NCI-H2171 (cell line): ENCODE measurements at places on chromosomes 3 and 15.

GRCh38 chr3:2247831-2248230 lies 149.2 kb downstream of the CNTN4 start:
- DNase-seq = no peak

- no peak for DNase-seq
Observed at GRCh38 chr3:37574177-37574943, 287.3 kb upstream of the CTDSPL start.

DNA sequence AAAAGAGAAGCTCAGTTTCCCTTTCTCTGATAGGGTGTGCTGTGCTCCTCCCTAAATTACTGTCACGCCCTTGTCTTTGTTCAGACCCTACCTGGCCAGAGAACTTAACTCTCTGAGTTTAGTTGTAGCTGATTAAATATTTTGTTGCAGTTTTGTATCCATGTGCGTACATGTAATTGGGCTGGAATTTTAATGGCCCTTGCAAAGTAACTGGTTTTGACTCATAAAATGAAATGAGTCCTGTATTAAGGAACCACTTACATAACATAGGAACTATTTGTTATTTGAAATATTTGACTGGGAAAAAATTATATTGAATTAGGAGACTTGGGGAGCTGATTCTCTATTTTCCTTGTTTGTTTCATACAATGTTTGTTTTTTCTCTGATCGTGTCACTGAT lies 80.2 kb downstream of the LRRK1 start:
- no peak for DNase-seq

DNA sequence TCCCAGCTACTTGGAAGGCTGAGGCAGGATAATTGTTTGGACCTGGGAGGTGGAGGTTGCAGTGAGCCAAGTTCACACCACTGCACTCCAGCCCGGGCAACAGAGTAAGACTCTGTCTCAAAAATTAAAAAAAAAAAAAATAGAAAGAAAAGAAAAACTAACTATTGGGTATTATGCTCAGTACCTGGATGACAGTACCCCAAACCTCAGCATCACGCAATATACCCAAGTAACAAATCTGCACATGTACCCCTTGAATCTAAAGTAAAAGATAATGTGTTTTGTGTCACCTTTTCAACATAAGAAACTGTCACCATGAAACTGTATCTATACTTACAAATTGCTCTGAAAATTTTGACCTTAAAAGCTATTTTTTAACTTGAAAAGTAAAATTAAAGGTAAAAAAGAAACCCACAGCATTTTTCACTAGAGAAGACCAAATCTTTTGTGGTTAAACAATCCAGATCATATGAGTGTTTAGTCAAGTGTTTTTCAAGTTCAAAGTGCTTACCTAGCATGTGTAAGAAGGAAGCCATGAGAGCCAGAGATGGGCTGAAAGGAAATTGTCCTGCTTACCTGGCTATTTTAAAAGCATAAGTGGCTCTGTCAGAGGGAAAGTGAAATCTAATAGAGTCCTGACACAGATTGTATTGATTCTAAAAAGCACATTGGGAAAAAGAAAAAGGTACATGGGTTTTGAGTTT lies 50.5 kb downstream of the MYO1E start:
- DNase-seq = no peak

- no peak for DNase-seq
Observed at GRCh38 chr3:150236316-150237082, 171.6 kb upstream of the TSC22D2 start.

GRCh38 chr3:36303286-36303685 lies 77.0 kb upstream of the STAC start:
- no peak for DNase-seq

DNA sequence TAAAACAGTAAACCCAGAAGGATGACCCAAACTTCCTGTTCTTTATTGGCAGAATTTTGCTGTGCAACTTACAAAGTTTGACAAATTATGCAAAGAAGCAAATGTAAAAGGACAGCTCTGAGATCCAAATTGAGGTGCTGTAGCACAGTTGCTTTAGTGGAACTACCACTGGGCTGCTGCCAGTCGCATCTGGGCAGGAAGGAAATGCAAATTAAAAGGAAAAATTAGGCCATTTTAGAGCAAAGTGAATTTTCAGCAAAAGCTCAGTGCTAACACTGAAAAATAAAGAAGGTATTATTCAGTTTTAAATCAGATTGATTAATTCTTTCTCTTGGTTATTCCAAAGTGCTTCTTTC lies 104.5 kb downstream of the ZMAT3 start:
- no peak for DNase-seq

GRCh38 chr15:72751751-72752455 lies 31.7 kb downstream of the ADPGK start:
- no peak for DNase-seq

DNA sequence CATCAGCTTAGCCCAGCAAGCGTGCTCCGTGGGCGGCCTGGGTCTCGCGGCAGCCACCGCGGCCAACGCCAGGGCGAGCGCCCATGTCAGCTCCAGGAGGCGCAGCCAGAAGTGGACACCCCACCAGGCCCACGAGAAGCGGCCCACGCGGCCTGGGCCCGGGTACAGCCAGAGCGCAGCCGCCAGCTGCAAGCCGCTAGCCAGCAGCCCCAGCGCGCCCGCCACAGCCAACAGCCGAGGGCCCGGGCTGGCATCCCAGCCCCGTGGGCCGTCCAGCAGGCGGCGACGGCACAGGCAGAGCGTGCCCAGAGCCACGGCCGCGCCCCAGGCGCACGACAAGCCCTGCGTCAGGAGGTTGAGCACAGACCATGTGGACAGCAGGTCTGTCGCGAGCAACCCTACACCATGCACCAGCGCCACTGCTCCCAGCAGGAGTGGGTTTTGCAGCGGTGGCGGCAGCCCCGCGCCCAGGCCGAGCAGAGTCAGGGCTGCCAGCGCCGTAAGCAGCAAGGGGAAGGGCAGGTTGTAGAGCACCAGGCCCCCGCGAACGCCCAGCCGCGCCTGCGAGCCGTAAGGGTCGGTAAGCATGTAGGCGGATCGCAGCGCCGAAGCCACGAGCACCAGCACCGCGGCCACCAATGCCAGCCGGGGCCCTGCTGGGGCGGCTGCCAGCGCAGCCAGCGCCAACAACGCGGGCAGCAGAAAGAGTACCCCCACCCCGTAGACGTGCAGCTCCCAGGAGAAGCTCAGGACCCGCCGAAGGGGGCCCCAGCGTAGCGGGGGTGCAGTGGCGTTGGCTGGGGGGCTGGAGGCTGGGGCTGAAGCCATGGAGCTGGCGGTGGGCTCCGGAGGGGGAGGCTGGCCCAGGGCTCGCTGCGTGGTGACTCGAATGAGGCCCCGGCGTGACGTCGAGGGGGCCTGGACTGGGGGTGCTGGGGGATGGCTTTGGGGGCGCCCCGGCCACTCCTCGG lies 4.9 kb downstream of the PRRT3 start:
- DNase-seq = peak; percentile 32

GRCh38 chr15:78766041-78766440 lies 45.2 kb downstream of the ADAMTS7 start:
- DNase-seq = no peak

GRCh38 chr3:48233542-48233941 lies 7.4 kb upstream of the ZNF589 start:
- no peak for DNase-seq

- no peak for DNase-seq
Observed at GRCh38 chr3:141431411-141432378, 55.1 kb upstream of the RASA2 start.

DNA sequence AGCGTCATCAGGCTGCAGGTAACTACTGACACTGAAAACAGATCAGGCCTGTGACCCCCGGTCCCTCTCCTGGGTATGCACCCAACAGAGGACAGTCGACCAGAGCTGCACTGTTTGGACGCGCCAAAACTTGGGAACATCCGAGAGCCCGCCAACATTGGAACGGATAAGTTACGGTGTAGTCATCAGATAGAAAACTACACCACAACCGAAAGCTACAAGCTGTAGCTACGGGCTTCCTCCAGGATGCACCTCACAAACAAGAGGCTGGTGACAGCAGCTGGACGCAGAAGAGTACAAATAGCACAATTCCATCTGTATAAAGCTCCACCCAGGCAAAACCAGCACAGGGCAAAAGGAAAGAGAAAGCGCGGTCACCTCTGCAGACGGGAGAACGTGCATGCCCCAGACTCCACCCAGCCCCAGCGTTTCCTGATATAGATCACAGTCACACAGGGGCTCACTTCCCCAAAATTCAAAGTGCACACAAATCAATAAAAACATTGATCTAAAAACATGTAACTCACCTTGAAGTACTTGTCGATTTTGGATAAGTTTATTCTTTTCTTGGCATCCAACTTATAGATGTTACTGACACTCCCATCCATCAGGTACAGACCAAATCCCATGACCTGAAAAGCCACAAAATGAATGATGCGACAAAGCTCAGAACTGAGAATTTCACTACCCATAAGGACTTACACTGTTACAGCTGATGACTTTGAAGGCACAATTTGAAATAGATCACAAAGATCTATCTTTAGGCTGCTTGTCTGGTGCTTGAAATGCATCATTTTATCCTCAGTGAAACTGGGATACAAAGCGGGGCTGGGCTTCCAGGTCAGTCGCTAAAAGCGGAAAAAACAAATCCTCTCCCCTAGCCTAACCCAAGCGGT lies 43.3 kb downstream of the CYFIP1 start:
- no peak for DNase-seq

DNA sequence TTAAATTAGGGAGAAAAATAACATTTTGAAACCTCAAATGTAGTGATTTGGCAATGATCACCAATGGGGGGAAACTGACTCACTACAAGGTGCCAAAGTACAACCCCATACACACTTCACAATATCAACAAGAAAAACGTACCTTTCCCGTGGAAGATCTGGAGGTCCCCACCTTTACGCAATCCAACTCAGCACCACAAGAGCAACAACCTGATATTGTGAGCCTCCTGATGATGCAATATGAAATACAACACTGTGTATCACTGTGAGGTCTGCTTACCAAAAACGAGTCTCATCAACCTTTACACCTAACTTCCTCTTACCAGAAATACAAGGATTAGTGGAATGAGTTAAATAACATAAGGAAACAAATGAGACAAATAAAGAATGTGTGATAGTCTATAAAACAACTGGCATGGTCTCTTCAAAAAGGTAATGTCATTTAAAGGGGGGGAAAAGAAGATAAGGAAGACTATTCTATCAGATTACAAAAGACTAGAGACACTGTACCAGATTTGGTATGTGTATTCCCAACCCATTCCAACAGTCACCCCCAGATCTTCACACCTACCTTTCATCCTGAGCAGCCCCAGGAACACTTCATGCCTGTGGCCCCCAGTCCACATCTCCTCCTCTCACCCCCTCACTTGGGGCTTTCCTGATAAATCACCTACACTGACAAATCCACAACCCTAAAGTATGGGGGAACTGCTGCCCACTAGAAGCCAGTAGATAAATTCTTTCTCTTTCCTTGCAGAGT lies 27.7 kb downstream of the DLG1 start:
- DNase-seq = no peak

DNA sequence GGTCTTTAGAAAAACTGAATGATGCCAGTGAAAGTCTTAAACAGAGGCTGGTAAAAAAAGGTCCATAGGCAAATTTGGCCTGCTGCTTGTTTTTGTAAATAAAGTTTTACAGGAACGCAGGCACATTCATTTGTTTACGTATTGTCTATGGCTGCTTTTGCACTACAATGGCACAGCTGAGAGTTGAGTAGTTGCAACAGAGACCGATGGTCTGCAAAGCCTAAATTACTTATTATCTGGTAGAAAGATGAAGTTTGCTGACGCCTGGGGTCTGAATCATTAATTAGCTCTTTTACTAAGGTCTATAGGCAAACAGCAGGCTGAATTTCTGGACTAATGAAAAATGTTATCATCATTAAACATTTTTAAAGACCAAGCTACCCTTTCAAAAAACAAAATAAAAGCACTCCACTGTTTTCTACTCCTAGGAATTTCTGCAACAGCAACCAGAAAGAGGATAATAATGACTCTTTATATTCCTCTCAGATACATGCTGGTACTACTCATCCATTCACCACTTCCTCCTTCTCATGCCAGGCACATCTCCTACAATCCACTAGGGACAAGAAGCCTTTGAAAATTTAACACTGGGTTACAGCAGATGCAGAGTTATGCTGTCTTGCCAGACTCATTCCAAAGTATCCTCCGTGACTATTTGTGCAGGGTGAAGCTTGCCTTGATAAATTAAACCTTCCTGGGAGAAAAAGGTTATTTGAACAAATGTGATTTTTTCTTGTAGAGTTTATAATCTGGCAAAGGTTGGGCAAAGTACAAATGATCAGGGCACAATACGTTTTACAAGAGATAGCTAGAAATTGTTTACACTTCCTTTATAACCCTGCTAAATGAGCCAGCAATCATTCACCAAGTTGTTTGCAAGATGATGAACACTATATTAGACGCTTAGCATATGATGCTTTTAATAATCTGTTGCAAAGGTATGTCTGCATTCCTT lies 6.0 kb downstream of the GATM start:
- no peak for DNase-seq

DNA sequence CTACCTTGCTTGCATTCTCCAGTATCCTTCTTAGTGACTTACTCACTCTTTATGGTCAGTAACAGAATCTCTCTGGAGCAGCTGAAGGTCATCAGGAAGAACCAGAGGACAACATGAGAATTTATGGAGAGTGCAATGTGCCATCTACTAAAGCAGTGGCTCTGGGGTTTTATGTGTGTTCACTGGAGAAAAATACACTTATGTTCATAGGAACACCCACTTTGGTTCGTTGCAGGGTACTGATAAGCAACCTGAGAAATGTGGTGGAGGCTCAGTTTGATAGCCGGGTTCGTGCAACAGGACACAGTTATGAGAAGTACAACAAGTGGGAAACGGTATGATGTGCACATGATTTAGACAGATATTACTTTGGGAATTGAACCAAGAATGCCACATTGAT lies 12.8 kb downstream of the CPB1 start:
- DNase-seq = no peak

DNA sequence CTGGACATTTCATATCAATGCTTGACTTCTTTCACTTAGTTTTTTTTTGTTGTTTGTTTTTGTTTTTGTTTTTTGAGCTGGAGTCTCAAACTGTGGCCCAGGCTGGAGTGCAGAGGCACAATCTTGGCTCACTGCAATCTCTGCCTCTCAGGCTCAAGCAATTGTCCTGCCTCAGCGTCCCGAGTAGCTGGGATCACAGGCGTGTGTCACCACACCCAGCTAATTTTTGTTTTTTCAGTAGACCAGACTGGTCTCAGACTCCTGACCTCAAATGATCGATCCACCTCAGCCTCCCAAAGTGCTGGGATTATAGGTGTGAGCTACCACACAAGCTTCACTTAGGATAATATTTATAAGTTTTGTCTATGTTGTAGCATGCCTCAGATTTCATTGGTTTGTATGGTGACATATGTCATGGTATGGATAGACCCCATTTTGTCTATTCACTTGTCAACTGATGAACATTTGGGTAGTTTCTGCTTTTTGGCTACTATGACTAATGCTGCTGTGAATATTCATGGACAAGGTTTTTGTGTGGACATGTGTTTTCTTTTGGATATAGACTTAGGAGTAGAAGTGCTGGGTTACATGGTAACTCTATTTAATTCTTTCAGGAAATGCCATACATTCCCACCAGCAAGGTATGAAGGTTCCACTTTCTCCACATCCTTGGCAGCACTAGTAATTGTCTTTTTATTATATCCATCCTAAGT lies 6.8 kb upstream of the PRR23E start:
- DNase-seq = no peak
